ENCODE measurements at places on chromosomes 2 and 18.

- no peak for DNase-seq
These were observed 9.6 kb downstream of the MARCHF4 start for GRCh38 chr2:216362730-216363129.

DNA sequence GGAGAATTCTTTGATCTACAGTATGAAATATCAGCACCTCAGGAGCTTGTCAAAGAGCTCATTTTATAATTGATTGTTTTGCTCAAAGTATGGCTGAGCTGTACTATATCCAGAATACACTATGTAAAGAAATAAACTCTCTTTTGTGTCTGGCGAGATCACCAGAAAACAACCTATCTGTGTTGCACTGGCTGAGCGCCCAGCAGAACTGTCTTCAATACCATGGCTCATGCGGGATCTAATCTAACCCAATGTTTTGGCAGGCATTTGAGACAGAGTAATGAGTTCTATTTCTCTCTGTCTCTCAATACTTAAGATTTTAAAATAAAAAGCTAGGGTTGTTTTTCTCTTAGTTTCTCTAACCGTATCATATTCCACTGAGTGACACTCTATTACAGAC, 192.4 kb downstream of the L3MBTL4 start:
- no peak for DNase-seq

- no peak for DNase-seq
These were observed 26.6 kb downstream of the EML6 start for GRCh38 chr2:54750040-54750439.

- DNase-seq = no peak
These were observed 364.9 kb downstream of the SS18 start for GRCh38 chr18:25725501-25725900.

- no peak for DNase-seq
These were observed 1.3 kb downstream of the SLC20A1 start for GRCh38 chr2:112646791-112647689.

GRCh38 chr2:3021720-3022119, 355.9 kb downstream of the EIPR1 start:
- DNase-seq = no peak

DNA sequence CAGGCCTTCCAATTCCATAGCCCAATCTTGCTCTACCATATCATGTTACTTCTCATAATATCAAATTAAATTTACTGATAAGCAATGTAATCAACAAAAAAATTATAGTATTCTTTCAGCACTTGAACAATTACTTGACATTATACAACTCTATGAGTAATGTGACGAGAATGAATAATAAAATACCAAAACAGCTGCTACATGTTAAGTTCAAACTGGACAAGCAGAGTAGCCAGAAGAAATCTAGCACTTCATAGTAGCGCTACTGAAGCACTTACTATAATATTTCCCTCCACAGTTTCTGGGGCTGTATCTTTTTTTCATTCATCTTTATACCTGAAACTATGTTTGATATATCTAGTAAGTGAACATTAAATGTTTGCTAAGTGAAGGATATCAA, 14.9 kb downstream of the PPP3R1 start:
- DNase-seq = no peak

DNA sequence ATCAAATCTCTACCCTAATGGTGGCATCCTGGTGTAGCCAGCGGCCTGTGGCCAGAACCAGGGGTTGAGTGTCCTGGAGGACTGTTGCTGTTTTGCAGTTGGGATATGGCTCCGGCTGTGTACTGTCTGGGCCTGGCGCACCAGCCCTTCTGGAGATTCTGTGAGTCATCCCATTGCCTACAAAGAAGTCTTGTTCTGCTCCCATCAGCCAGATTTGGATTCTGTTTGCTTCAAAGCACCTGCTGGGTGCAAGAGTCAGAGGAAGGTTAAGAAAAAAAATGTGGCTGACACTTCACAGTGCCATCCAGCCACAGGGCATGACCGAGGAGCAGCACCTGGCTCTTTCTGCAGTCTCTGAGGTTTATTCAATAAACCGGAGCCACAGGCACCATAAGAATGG, 41.0 kb upstream of the ASAP2 start:
- no peak for DNase-seq

DNA sequence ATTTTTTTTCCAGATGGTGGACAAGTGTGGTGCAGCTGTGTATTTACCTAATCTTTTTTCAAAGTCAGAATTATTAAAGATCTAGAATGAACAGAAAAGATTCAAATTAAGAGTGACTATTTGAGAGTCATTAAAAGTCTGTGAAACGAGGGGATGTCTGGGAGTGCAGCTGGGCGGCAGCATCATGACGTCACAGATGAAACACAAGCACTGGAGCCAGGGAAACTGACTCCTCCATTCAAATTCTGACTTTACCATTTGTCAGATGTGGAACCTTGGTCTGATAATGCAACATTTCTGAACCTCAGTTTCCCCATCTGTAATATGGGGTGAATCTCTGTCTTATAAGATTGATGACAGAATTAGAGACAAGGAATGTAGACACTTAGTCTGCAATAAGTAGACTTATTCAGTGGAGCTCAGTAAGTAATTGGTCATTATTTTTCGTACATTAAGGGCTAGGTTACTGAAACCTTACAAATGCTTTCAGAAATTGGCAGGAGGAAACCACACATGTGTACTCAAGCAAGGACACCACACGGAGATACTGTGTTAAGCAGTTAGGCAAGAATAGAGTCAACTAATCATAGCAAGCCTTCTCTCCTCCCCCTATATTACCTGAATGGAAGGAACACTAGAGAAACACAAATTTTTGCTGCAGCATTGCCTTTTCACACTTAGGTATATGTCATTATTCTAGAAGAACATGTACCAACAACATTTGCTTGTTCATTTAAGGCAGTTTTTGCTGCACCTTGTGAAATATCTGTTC, 27.8 kb upstream of the CXXC1 start:
- DNase-seq = no peak

GRCh38 chr2:56613254-56613653, 429.5 kb downstream of the CCDC85A start:
- no peak for DNase-seq

- no peak for DNase-seq
These were observed 99.5 kb downstream of the TCF4 start for GRCh38 chr18:55488473-55488872.
